ENCODE measurements at places on chromosomes 2 and 18.
A peak's percentile ranks its signal among the peaks of the same experiment; 100 is the strongest.

- no peak for DNase-seq
Observed at GRCh38 chr2:17272170-17272569, 246.1 kb downstream of the RAD51AP2 start.

DNA sequence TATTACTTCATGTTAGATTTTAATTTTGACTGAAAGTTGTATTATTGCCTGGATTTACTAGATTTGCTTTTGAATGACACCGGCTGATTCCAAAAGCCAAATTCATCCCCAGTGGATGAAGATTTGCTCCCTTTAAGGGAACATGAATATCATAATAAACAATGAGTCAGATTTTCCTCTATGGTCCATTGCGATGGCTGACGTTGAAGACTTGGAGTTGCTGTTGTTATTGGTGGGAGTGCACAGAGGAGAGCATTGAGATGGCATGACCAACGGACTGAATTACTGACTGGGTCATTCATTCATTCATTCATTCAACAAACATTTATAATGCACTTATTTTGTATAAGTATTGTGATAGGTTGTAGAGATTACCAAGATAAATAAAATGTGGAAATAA lies 33.4 kb upstream of the LYPD1 start:
- DNase-seq, result no peak

DNA sequence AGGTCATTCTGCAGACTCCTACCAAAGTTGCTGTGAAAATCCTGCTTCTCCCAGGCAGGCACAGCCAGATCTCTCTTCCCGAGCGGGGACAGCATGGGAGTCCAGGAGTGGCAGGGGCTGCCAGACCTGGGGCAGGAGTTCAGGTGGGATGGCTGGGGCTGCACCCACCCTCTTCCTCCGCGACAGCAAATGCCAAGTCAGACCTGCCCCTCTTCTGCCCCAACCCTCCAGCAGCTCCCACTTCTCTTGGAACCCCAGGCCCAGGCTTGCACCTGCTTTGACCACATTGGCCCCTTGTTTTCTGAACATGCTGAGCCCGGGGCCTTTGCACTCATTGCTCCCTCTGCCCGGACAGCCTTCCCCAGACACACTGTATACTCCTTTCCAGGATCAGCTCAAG lies 288.2 kb upstream of the HS6ST1 start:
- no peak for DNase-seq

DNA sequence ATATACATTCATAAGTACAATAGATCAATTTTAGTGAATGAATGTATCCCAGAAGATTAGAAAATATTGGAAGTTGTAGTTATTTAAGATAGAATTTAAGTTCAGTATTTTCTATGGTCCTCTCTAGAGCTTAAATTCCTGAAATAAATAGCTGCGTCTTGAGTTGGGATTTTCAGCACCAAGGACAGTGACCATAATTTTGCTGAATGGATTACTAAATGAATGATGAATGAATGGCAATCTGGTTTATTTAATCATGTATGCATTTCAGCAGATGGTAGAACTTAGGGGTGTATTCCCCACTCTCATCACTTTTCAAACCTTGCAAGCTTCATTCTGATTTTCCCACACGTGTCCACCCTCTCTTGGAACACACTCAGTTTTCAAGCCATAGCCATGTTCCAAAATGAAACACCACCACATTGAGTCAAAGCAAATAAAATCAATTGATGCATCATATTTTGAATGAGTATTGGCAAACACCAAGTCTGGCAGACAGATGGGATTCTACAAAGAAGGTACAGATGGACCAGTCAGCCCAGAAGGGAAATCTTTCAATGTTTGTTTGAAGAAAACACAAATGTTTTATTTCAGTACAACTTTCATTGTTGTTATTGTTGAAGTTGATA lies 362.2 kb upstream of the NXPH2 start:
- DNase-seq, result peak; percentile 4

GRCh38 chr18:56333146-56333545 lies 305.2 kb downstream of the TXNL1 start:
- no peak for DNase-seq

All from HuH-7 (cell line).